ENCODE measurements at places on chromosomes 13 and 19. TPM values are rescaled to one million over a fixed set of nuclear protein-coding genes. Genes with fewer than 3 reads are reported as not detected.

DNA sequence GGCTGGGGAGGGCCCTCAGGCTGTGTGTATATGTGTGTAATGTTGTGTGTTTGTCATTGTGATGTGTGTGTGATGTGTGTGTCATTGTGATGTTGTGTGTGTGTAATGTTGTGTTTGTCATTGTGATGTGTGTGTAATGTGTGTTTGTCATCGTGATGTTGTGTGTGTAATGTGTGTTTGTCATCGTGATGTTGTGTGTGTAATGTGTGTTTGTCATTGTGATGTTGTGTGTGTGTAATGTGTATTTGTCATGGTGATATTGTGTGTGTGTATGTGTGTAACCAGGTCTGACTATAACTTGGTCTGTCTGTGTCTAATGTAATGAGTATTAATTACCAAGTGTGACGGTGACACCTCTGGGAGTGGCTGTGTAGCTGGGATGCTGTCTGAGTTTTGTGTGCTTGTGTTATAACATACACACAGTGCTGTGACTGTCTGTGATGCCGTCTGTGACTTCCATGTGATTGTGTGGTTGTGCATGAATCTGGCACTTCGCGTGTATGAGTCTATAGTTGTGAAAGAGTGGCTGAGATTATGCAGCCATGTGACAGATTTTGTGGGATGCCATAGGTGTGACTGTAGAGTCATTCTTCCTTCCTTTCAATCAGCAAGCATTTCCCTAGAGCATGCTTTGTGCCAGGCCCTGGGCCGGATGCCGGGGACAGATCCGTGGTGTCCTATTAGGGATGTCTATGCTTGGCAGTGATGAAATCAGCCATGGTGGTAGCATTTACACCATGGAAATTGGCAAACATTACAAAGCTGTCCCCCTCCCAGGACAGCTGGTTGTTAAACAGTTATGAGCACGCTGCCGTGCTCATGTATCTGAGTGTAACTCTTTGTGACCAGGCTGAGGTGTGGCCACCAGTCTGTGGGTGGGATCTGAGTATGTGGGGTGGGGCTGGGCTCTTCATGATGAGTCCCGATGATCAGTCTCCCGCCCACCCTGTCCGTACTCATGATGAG lies 6.4 kb downstream of the TNFSF14 start:
- H3K4me1 ChIP-seq, result no peaks in the 10 kb centered on the region
- H3K4me3 ChIP-seq, result no peak overlapping the region
- H3K36me3 ChIP-seq, result no peaks in the 10 kb centered on the region
- DNase-seq, result no peak
- H3K27me3 ChIP-seq, result no peaks in the 10 kb centered on the region

MTUS2 gene
- not detected for total RNA-seq

GRCh38 chr13:28559636-28560259 lies 64.8 kb upstream of the FLT1 start:
- no peaks in the 10 kb centered on the region for H3K27me3 ChIP-seq
- no peak for DNase-seq
- H3K4me1 ChIP-seq, result no peaks in the 10 kb centered on the region
- no peak overlapping the region for H3K27ac ChIP-seq

GIPR gene
- total RNA-seq, result not detected

DNA sequence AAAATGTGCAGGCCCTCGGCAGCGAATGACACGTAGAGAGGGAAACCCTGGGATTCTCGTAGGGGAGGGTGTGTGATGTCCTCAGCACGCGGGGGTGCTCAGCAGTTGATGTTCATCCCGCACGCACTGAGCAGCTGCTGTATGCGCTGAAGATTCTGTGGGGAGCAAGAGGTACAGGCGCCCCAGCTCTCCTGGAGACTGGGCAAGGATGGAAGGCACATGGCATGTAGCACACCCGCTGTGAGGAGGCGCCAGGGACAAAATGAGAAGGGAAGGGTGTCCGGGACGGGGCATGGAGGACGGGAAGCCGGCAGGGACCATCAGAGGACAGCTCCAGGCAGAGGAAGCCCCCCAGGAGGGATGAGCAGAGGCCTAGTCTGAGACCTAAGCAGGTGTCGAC lies 15.4 kb downstream of the ATP11A start:
- H3K4me3 ChIP-seq, result no peak overlapping the region
- no peak overlapping the region for H3K27ac ChIP-seq
- no peak for DNase-seq
- peaks cover under 1% of the 10 kb centered on the region for H3K4me1 ChIP-seq

Measured in tibial nerve (tissue), 4 donors.